ENCODE measurements at places on chromosomes 16 and 17.

DNA sequence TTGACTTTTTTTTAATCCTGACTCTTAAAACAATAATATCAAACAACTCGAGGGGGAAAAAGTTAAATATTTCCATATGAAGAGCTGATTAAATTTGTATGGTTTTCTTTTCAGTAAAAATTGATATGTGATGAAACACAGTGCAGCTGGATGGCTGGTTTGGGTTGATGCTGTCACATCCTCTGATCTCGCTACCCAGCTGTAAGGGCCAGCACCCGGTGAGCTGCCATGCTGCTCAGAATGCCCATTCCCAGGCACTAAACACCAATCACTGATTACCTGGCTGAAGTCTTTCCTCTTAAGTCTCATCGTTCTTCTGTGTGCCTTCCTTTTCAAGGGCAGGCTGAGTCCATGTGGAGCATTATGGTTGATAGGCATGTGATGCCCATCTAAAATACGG lies 234.3 kb downstream of the IRX3 start:
- no peaks in the 10 kb centered on the region for H3K36me3 ChIP-seq
- H3K27me3 ChIP-seq = no peaks in the 10 kb centered on the region
- H3K4me3 ChIP-seq = no peak overlapping the region
- DNase-seq = no peak
- peaks cover 11% of the 10 kb centered on the region for H3K4me1 ChIP-seq

DNA sequence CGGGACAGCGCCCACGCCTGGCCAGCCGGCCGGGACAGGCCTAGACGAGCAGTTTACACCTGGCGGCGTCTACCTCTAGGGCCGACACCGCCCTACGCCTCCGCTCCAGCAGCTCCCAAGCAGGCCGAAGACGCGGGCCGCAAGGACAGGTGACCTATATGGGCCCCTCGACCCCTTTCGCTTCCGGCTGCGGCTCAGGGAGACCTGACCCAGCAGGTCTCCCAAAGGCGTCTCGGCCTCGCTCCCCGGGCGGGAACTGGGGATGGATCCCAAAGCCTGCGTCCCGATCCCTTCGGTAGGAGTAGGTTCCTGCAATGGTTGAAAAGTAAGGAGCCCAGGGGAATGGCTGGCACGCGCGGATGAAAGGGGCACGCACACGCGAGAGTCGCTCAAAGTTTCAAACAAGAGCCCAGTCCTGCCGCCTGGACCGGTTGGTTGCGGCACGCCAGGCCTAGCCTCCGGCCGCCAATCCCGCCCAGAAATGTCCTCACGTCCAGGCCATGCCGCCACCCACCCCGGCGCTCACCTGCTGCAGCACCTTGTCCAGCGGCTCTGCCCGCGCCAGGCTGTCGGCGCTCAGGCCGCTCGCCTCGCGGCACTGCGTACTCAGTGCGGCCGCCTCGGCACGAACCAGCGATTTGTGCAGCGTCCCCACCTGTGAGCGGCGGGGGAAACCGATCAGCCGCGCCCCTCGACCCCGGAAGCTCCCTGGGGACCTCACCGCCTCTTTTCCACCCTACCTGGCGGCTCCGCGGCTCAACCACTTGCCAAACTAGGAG lies 630 bp downstream of the ESRP2 start:
- no peak for DNase-seq
- H3K4me3 ChIP-seq = no peak overlapping the region
- H3K27me3 ChIP-seq = peaks cover 37% of the 10 kb centered on the region
- H3K27ac ChIP-seq = no peak overlapping the region

- no peak for DNase-seq
- H3K27ac ChIP-seq = no peak overlapping the region
- H3K4me3 ChIP-seq = peak overlapping the region; percentile 60
- H3K4me1 ChIP-seq = peaks cover 21% of the 10 kb centered on the region
- no peaks in the 10 kb centered on the region for H3K27me3 ChIP-seq
These were observed 521 bp downstream of the GGA2 start for GRCh38 chr16:23509782-23510163.

DNA sequence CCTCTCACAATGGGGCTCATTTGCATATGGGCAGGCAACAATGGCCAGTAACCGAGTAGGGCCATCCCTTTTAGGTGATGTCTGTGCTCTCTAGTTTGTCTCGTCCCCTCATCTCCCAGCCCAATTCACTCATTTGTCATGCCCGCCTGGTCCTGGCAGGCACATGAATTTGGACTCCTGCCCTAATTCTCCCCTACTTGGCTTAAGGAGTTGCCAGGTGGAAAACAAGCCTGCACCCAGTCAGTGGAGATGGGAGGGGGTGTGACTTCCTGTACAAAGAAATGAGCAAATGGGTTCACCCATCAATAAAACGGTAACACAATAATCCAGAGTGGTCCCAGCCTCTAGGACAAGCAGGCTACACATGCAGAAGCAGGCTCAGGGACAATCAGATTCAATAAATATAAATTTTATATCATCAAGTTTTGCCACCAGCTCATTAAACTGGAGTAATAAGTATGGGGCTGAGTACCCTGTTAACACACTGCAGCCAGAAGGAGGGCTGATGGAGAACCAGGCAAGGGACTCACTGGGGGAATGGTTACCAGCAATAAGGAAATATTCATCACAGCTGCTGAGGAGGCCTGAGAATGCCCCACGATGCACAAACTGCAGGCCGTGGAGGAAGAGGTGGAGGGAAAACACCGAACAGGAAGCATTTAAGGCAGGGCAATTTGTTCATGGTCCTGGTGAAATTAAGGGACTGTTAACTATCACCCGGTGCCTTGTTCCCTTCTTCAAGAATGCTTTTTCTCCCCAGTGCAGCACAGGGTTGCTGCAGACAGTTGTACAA lies 84.4 kb upstream of the GPRC5B start:
- no peaks in the 10 kb centered on the region for H3K36me3 ChIP-seq
- no peak overlapping the region for H3K27ac ChIP-seq
- H3K27me3 ChIP-seq = no peaks in the 10 kb centered on the region
- H3K4me3 ChIP-seq = no peak overlapping the region
- peak; percentile 72 for DNase-seq
- no peaks in the 10 kb centered on the region for H3K4me1 ChIP-seq

GRCh38 chr16:4016658-4017057 lies 99.6 kb downstream of the ADCY9 start:
- H3K4me3 ChIP-seq = no peak overlapping the region
- H3K4me1 ChIP-seq = peaks cover 8% of the 10 kb centered on the region
- H3K27ac ChIP-seq = no peak overlapping the region
- H3K27me3 ChIP-seq = no peaks in the 10 kb centered on the region
- peaks cover 2% of the 10 kb centered on the region for H3K36me3 ChIP-seq
- DNase-seq = no peak

DNA sequence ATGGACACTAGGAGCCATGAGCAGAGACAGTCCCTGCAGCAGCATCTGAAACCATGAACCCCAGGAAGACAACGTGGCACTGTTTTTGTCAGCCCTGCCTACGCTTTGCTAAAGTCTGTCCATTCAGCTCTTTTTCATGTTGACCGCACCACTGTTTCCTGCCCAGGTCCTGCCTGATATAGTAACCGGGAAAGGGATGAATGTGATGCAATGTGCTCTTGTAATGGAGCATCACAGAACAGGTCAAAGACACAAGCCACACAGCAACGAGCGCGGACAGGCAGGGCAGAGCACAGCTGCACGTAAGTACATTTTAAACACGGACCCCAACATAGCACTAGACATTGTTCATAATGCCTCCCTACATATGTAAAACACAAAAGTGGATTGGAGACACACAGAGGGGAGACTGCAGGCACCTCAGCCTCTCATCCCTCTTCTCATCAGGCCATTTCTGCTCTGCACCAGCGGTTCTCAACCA lies 16.9 kb upstream of the TNFRSF13B start:
- H3K27me3 ChIP-seq = no peaks in the 10 kb centered on the region
- H3K4me1 ChIP-seq = peaks cover 7% of the 10 kb centered on the region
- H3K4me3 ChIP-seq = no peak overlapping the region

DNA sequence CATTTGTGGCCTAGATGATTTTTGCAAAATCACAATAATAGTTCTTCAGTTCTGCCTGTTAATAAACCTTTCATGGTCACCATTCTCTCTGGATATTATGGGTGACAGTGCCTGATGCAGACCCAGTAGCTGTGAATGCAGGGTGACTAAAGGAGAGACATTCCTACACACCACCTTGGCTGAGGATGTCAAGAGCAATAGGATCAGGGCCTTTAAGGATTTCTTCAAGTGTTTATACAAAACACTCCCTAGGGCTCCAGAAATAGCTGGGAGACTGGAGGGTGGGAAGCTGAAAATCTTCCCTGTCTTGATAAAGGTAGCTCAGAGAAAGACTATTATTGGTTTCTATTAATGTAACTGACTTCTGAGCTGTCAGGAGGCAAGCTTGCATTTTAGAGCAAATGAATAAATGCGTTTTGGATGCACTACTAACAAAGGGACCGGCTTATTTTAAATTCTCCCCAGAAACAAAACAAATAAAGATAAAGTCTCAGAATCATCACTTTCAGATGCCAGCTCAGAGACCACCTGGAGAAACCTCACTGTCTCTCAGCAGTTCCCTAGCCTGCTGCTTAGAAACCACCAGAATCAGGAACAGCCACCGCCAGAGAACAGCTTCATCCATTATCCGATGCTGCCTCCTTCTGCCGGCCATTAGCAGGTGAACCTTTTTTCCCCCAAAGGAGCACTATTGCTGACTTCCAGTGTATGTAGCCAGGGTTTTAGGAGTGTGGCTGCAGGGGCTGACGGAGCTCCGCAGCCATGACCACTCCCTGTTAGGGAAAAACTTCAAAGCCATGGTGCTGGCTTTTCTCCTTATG lies 171.4 kb upstream of the DYNLRB2 start:
- no peak overlapping the region for H3K4me3 ChIP-seq
- no peak overlapping the region for H3K27ac ChIP-seq
- H3K27me3 ChIP-seq = no peaks in the 10 kb centered on the region
- no peaks in the 10 kb centered on the region for H3K4me1 ChIP-seq
- DNase-seq = peak; percentile 49

DNA sequence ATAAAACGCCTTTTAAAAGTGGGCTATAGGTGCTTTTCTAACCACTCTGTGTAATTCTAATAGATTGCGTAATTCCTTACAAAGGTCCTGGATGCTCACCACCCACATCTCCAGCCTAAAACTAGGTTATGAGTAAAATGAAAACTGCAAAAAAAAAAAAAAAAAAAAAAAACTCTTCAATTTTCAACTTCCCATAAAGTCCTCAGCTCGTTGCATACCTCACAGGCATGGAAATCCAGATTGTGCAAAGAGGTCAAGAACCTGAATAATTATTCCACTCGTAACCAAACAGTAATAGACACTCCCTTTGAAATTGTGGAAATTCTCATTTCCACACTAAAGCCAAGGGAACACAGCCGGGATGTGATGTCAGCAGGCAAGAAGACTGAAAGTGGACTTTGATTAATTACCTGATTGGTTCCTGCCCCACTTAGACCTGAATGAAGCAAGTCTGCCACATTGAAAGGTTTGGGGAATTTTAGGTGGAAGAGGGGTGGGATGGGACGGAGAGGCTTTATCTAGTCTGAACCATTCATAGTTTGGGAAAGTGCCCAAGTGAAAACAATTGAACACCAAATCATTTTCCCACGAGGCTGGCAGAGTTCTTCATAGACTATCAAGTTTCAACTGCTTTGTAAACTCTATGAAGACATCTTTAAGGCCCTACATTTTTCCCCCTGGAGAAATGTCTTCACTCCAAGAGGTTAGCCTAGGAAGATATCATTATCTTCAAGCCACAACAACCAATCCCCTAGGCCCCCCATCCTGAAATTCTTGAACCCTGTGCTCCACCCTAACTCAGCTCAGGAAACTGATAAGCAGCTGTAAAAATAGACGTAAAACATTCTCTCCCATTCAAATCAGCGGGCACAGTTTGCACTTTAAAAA lies 49.1 kb upstream of the TANC2 start:
- H3K27me3 ChIP-seq = no peaks in the 10 kb centered on the region
- H3K4me3 ChIP-seq = no peak overlapping the region
- H3K27ac ChIP-seq = no peak overlapping the region
- no peaks in the 10 kb centered on the region for H3K36me3 ChIP-seq
- no peaks in the 10 kb centered on the region for H3K4me1 ChIP-seq
- no peak for DNase-seq

DNA sequence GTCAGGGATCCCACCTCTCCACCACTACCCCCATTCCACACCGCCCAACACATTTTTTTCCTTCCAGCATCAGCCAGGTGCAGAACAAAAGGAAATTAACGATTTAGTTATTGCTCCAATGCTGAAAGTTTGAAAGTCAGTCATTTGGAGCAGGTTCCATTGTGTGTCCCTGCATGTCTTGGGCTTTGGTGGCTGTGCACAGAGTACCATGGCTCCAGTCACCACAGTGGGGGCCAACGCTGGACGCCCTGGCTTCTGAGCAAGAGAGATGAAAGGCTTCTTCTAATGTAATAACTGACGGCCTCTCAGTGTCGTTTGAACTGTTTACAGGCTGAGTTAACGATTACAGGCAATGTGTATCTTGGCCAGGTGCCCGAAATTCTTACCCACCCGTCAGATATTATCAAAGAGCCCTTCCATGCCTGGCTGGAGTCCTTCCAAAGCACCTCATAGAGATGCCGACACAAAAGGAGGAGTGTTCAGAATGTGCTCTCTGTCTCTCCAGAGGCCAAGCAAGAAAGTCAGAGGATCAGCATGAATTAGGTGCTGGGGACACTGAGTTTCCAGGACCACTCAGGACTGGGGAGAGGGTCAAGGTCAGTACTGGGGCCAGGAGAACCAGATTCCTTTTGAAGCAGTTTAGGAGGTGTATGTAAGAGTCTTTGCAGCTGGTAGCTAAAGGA lies 25.9 kb downstream of the RNF43 start:
- no peaks in the 10 kb centered on the region for H3K4me1 ChIP-seq
- no peak for DNase-seq
- H3K36me3 ChIP-seq = no peaks in the 10 kb centered on the region
- no peak overlapping the region for H3K4me3 ChIP-seq
- no peaks in the 10 kb centered on the region for H3K27me3 ChIP-seq

GRCh38 chr17:50631908-50632571 lies 2.6 kb upstream of the ABCC3 start:
- no peak overlapping the region for H3K27ac ChIP-seq
- H3K36me3 ChIP-seq = peaks cover 4% of the 10 kb centered on the region
- no peak for DNase-seq
- no peak overlapping the region for H3K4me3 ChIP-seq

DNA sequence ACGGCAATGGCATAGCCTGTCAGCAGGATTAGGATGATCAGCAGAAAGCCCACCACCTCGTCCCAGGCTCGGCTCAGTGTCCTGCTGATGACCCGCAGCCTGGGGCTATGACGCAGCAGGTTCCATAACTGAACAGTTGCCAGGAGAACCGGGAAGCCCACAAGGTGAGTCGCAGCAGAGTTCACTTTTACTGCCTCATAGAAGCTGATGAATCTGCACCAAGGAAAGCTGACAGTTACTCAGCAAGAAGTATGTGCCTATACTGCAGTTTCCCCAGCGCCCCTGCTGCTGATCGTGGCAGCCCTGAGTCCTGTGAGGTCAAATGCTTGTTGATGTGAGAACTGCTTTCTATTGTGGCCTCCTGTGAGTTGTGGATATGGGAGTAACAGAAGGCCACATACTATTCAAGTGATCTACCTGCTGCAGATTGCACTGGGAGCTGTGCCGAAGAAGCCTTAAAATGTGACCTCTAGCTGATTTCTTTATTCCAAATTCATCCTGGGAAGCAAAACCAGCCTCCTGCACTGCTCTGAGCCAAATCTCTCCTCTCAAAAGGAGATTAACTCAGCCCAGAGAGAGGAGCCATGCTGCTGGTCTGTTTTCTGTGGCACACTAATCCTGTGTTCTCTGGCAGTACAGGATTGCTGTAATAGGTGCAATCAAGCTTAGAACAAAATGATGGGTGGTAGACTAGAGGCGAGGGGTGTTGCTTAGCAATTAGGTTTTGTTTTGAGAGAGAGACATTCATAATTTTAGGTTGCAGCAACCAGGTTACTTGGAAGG lies 38.8 kb downstream of the IST1 start:
- no peak for DNase-seq
- peaks cover 14% of the 10 kb centered on the region for H3K36me3 ChIP-seq
- no peaks in the 10 kb centered on the region for H3K27me3 ChIP-seq
- H3K4me3 ChIP-seq = no peak overlapping the region
- H3K27ac ChIP-seq = no peak overlapping the region

All from spinal cord (tissue), 10 donors.